ENCODE measurements at places on chromosomes 11 and 22.

GRCh38 chr11:61774411-61774810 lies 18.0 kb downstream of the TMEM258 start:
- no peak for DNase-seq

- no peak for DNase-seq
These were observed 6.8 kb downstream of the MAFF start for GRCh38 chr22:38208551-38208968.

DNA sequence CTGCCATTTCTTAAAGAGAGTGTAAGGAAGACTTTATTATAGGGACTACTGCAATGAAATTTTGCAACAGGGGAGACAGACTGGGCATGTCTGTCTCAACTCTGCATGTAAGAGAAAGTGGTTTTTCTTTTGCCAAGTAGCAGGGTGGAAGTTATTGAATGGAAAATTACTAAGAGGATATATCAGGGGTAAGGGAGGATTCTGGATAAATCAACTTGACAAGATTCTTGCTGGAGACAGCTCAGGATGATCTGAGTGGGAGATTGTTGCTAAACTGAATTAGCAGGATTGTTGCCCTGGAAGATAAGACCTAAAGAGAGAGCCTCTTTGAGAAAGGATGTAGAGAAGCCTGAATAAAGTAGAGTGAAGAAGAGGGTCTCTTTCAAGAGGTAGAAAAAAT lies 145.8 kb downstream of the LUZP2 start:
- DNase-seq: no peak

DNA sequence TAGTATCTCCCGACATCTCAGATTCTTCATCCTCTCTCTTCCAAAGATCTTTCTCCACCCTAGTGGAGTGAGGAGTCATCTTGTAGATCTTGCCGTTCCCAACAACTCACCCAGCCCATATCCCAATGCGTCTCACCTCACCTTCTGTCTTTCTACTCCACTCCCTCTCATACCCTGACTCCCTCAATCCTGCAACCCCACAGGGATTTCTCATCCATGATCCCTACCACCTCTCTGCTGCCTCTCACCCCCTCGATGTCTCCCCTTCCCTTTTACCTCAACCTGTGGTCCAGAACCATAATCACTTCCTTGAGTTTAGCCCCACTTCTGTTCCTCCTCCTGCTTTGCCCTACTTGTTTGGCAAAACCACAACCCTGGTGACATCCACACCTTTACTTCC lies 41.7 kb downstream of the OTOG start:
- no peak for DNase-seq

- DNase-seq: no peak
These were observed 714.9 kb downstream of the LUZP2 start for GRCh38 chr11:25211635-25212254.

DNA sequence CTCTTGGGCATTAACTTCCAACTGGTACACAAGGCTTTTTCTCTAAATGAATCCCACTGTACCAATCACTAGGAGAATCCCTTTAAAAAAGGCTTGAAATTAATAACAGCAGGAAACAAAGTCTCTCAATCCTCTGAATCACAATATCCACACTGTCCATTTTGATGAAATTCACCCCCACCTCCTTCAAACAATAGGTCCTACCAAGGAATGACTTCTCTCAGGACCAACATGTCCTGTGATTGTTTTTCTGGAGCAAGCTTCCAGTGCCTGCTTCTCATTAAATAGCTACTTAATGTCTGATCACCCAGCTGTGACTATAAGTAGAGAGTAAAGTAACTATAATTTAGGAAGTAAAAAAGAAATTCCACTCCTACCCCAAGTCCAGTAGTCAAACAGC lies 13.1 kb downstream of the NUMA1 start:
- no peak for DNase-seq
